ENCODE measurements at places on chromosomes 2 and 18.
A peak's percentile ranks its signal among the peaks of the same experiment; 100 is the strongest.

DNA sequence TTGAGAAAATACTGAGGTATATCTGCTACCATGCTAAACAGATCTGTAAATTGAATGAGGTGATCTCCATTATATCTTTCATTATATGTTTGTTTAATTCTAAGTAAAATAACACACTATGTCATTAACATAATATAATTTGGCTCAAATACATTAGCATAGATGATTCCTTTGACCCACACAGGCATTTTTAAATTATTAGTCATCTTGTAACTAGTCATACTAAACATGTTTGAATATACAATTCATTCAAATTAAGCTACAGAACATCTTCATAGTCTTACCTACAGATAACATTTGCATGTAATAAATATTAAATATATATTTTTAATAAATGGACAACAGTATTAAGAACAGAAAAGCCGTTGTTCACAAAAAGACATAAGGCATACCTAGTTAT lies 52.7 kb upstream of the KYNU start:
- DNase-seq = no peak

DNA sequence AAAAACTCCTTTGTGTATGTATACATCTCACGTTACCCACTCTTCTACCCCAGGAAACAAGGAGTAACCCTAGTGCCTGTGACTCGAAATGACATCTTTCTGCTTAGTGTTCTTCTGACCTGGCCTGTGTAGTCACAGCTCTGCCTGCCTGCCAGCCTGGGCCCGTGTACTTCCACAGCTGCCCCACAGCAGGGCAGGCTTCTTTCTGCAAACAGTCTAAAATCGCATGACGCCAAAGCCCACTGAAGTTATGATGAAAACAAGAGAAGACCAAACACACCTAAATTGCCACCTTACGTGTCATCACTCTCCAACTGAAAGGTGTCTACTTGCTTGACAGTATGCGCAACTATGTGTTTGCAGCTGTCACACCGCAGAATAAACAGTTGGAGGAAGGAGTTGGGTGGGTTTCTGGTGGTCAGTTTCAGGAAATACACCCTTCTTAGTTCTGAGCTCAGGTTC lies 1.5 kb downstream of the GAREM1 start:
- DNase-seq = peak; percentile 65

- DNase-seq = no peak
Observed at GRCh38 chr2:16071865-16072637, 131.7 kb downstream of the MYCN start.

GRCh38 chr2:30915486-30915885 lies 108.2 kb upstream of the CAPN13 start:
- DNase-seq = peak; percentile 17

DNA sequence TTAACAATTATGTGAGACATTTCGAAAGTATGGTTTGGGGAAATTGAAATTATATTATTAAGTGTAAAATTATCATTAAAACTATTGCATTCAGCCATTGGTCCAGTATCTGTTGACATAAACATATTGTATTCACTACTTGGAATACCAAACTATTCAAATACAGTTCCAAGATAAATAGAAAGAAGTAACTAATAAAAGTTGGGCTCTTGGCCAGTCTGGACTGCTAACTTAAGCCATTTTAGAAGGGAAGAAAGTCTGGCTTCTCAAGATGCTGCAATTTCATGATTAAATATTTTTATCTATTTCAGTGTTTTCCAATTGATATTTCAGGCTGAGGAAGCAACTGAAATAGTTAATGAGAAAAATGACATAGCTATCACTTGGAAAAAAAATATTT lies 109.8 kb upstream of the CHRNA1 start:
- peak; percentile 41 for DNase-seq

- no peak for DNase-seq
Observed at GRCh38 chr2:136195226-136195625, 77.3 kb upstream of the CXCR4 start.

GRCh38 chr18:79486356-79487182 lies 90.8 kb downstream of the NFATC1 start:
- no peak for DNase-seq

- DNase-seq = peak; percentile 6
Observed at GRCh38 chr2:7878786-7879482, 802.9 kb upstream of the ID2 start.

- DNase-seq = peak; percentile 83
Observed at GRCh38 chr2:20093263-20094141, 42.1 kb upstream of the LAPTM4A start.

DNA sequence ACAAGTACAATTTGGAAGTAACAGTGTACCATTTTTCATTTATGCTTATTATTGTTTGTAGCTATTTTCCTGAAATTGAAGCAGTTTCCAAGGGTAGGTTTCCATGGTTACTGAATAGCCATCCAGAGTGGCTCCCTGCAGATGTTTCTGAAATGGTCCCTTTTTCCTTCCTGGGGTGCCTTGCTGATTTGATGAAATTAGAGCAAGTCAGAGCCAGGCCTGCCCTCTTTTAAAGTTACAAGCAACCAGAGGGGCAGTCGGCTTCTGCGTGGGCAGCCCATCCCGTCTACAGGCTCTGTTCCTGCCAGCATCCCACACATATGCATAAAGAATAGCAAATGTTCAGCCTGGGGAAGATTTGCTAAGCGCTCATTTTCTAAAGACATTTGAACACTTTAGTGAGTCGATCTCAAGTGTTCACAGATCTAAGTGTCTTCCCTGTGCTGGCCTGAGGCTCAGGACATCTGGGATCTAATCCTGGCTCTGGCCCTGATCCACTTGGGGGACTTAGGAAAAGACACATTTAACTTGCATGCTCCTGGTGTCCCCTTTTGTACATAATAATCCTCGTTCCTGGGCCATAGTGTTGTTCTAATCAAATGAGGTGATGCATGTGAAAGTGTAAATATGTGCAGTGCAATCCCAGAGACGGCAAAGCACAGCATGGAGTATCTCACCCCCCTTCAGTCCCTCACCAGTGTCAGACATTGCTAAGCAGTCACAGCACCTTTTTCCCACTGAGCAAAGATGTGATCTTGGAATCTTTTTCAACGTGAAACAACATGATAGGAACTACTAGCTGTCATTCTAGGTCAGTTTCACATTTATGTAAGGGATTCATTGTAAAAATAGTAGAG lies 92.2 kb downstream of the STPG4 start:
- no peak for DNase-seq

DNA sequence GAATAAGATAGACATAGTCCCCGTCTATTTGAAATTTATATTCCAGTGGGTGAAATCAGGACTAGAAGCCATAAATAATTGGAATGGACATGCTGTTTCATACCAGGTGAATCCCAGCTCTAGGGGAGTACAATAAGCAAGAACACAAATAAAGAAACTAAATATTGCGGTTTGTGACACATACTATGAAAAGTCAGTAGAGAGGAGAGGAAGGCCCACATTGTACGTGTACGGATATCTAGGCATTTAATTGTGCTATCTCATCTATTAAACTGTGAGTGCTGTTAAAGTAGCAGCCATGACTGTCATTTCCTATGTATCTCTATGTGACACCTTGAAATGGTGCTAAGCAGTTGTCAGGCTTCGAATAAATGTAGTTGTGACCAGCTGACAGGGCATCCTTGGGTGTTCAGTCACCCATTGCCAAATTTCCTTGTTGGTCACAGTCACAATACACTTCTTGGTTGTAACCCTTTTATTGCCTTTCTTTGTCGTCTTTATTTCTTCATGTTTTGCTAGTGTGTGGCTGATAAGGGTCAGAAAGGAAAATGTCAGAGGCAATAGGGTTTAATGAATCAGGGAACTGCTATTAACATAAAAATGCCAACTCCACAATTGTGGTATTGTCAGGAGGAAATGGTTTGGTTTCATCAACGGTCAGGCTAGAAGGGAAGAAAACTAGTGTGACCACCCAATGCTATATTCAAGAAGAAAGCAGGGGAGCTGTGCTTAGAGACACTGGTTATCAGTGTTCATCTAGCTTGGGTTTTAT lies 31.5 kb downstream of the CPO start:
- peak; percentile 35 for DNase-seq

DNA sequence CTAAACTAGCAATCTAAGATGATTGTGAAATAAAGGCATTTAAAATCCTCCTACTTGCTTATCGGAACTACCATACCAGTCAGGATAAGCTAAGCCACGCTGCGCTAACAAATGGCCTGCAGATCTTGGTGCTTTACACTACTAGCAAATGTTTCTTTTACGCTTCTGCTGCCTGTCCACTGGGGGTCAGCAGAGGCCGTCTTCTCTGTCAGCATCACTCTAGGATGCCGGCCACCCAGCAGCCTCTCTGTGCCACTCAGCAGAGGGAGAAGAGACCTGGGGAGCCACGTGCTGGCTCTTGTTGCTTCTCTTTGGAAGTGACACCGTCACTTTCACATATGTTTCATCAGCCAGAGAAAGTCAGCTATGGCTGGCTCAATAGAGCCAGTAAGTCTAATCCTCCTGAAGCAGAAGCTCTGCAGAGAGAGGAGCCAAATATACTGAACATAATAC lies 36.6 kb downstream of the COPS8 start:
- DNase-seq = peak; percentile 74

DNA sequence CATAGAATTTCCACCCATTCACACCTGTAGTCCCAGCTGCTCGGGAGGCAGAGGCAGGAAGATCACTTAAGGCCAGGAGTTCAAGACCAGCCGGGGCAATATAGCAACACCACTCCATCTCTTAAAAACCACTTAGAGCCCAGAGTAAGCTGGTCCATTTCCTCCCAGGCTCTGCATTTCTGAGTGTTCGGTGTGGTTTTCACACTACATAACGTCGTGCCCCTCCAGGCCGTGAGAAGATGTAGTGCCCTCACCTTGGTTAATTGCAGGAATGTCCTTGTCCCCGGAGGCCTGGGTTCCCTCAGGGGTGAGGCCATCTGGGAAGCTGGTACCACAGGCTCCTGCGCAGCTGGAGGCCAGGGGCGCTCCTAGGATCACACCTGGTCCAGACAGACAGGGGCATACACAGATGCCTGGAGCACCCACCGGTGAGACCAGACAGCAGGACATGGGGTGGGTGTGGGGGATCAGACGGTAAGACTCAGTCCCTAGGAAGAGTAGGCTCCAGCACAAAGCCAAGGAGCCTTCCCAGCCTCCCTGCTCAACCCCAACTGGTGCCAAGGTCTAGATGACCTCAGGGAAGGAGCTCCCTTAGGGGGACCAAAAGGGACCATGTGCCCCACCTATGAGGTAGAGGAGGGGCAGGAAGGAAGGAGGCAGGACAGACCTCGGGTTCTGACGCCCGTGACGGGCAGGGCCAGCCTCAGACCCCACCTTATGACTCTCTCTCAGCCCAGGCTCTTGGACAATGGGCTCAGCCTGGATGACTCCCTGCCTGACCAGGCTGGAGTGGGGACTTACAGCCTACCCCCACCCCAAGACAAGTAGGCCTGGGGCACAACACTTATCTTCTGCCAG lies 752 bp downstream of the ASTL start:
- no peak for DNase-seq

GRCh38 chr2:80987466-80987865 lies 682.9 kb upstream of the LRRTM1 start:
- DNase-seq = no peak

DNA sequence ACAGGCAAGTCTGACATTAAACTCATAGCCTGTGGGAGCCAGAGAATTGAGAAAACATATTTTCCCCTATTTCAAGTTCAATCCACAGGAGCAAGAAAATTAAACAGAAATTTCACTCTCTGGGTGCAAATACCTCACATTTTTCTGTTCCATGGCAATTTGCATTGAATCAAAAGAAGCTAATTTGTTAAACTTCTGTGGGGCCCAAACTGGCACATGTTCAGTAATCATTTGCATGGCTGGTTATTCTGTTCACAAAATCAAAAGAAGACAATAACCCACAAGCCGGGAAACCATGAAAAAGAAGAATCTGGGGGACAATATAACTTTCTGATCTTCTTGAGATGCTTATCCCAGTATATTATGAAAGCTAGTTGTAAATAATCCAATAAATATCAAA lies 363.1 kb downstream of the LRP1B start:
- DNase-seq = peak; percentile 65

DNA sequence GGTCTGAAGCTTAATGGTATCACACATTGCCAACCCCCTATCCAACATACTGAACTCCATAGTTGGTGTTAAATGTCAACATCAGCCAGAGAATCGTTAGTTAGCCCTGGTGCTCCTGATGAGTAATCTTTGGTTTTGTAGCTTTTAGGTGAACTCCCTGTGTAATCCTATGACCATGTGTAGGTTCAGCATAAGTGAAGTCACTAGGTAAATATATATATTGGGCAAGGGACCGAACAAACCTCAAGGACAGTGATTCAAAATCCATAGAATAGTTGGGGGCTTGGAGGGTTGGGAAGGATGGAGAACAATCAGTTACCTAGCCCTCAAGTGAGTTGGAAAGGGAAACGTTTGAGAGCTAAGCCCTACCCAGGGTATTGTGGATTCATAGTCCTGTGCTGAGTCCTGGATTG lies 16.0 kb upstream of the AP1S3 start:
- DNase-seq = no peak

GRCh38 chr2:10518470-10519393 lies 70.6 kb upstream of the ODC1 start:
- no peak for DNase-seq

DNA sequence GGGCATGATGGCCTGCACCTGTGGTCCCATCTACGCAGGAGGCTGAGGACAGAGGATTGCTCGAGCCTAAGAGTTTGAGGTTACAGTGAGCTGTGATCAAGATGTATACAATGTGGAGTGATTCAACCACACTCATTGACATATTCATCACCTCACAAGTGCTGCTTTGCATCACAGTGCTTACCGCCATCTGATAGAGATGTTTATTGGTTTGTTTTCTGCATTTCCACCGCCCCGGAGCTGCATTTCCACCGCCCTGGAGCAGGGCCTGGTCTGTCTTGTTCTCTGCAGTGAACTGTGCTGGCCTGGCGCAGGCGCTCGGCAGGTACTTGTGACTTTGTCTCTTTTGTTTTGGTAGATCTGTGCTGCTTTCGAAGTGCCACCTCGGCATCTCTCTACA lies 96.0 kb downstream of the SMAD7 start:
- DNase-seq = no peak

DNA sequence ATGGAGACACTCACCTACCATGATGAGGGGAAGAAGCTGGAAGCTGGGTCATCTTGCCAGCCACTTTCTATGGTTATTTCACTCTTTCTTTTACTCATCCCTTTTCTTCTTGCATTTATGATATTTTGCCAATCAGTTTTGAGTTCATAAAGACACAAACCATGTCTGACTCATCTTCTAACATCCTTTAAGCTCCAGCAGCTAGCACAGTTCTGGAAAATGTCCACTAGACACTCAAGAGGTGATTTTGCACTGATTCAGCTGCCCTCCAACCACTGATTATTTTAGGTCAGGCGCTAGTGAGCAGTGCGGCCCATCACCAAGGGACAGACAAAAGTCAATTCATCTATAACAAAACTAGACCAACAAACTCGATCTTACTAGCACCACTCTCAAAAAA lies 537.1 kb upstream of the ID2 start:
- DNase-seq = peak; percentile 27

All from astrocyte of the hippocampus (primary cell).